CD4-positive, alpha-beta T cell treated with Interferon gamma for 1 hour (primary cell): ENCODE measurements at places on chromosomes 3 and 15.

DNA sequence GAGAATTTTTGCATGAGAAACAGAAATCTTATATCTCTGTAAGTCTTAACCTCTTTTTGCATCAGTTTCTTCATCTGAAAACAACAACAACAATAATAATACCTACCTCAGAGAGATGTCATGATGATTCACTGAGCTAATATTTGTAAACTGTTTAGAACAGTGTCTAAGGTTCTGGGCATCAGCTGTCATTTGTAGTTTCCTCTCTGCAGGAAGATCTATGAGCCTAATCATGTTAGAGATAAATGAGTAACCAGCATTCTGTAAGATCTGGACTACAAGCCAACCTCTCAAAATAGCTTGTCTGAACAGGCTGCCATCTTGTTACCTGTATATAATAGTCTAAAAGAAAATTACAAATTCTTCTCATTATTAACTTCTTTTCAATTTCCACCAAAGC is 383.0 kb upstream of the RORA start:
- DNase-seq, result no peak

DNA sequence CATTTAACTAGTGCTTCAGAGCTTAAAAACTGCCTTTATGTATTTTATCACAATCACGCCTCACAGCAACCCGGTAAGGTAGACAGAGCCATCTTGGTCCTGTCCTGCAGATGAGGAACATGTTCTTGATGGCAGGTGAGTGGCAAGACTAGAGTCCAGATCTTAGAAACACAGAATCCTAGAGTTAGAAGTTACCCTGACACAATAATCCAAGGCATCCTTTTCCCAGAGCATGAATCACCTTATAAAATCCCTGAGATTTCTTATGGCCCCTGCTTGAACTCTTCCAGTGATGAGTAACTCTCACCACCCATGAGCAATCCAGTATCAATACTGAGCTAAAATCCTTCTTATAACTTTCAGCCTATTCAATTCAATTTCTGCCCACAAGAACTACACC is 16.9 kb downstream of the POPDC2 start:
- DNase-seq, result no peak

DNA sequence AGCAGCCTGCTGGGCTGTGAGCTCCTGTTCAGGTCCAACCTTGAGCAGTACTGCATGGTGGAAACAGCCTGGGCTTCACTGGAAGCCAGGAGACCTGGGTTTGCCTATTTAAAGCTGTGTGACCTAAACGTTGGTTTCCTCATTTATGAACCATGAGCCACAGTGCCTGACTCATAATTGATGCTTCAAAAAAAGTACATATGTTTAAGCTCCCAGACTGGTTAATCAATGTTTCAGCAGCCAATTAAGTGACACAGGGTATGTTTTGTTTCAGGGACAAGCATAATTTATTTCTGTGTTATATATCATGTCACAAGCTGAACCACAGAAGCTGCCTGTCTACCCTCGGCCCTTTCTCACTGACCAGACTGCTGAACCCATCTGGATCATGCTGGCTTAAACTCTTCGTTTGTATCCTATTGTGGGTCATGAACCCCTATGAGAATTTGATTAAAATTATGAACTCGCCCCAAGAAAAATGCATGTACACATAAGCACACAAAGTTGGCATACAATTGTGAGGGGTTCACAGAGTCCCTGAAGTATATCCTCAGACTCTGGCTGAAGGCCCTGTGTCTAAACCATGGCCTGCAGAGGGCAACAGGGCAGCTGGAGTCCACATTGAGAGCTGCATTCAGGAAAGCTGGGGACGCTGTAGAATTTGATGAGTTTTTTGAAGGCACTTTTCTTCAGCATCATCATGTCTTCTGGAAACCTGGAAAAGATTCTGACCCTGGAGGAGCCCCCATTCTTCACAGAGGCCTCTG is 23.7 kb downstream of the HDC start:
- no peak for DNase-seq

- no peak for DNase-seq
Observed at GRCh38 chr3:169390271-169390670, 273.2 kb downstream of the MECOM start.

DNA sequence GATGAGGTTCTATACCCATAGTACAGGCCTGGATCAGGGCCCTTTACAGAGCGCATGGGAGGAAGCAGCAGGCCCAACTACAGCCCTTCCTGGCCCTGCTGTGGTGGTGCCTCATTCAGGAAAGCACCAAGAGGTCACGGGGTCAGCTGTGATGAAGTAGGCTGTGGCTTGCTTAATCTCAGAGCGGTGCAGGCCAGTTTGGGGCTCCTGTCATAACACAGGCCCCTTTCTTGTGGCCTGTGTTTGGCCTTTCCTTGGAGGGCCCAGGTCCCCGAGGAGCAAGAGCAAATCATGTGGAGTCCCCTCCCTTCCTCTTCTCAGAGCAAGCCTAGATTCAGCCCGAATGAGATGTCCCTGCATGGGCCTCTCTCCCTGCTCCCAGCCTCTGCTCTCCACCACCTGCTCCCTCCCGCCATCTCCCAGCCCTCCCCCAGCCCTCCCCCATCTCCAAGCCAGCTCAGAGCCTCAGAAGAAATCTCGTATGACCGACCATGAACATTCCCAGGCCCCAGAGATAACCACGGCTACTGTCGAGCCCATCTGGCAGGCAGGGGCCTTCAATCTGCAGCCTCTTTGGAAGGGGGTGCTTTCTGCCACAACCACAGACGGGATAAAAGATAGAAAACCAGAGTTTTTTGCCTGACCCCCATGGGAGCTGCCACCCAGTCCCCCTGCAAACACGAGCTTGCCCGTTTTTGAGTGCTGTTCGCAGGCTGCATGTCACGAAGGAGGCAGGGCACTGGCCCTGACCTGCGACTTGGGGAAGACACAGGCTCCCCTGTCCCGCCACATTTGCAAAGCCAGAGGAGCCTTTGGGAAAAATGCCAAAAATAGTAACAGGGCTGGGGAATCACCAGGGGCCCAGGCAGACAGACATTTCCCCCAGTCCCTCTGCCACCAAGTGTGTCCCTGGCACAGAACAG is 32.3 kb upstream of the DUSP7 start:
- DNase-seq, result peak; percentile 66
